ENCODE measurements at places on chromosomes 1 and 21.

DNA sequence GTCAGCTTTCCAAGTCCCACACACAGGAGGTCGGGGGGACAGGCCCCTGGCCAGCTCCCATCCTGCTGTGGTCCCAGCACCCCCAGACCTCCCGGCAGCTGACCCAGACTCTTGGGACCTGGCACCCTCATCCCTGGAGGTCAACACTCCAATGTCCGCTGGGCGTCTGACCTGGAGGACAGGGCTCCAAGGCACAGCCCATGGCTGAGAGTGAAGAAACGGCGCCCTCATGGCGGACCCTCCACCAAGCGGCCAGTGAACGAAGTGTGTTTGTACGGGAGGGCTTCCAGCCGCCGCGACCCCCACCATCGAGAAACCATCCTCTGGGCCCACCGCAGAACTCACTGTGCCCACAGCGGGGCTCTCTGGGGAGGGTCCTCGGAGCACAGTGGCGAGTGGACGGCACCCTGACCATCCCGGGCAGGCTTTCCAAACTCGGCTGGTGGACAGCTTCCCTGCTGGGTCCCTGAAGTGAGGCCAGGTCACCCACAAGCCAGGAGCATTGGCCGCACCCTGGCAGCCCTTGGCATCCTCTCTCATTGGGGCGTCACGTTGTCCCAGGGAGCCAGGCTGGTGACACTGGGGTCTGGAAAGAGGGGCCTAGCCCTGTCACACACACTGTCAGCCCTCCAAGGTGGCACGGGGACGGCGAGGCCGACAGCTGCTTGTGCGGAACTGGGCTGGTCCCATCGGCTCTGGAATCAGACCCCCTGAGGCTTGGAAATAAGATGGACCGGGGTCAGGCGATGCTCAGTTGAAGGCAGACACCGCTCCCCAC lies 47.8 kb upstream of the COL6A2 start:
- DNase-seq, result no peak

DNA sequence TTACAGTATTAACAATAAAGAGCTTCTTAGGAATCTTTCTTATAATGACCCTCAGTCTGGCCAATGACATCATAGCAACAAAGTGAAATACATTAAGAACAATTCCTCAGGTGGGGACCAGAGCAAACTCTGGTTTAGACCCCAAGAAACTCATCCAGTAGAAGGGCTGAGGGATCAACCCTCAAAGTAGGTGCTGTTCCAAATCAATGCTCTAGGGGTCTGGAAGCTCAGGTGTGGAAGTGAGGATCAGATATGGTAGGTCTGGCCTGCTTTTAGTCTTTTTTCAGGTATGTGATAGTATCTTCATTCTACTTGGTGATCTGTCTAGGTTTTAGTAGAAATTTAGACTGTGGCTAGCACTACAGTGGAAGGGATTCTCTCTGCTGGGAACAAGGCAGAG lies 291.7 kb downstream of the PDE4B start:
- no peak for DNase-seq

GRCh38 chr1:54046671-54047383 lies 6.2 kb downstream of the TMEM59 start:
- DNase-seq, result peak; percentile 75

DNA sequence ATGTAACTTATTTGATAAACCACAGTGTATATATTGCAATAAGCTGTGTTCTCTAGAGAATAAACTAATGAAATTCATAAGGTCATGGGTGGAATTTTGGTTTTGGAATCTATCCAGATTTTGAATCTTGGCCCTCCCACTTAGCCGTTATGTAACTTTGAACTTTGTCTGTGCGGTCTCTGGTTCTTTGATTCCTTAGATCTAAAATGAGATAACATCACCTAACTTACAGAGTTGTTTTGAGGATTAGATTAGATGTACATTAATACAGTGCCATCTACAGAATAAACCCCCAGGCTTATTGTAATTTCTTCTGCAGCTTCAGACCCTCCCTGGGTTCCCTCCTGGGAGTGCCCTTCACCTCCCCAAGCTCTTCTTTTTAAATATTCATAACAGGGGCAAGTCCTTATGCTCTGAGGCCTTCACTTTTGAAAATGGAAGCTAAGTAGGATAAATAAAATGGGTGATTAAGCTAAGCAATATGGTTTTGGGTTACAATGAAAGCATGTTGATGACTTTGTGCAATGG lies 124.3 kb downstream of the ATG4C start:
- no peak for DNase-seq

- no peak for DNase-seq
Observed at GRCh38 chr1:39646232-39647081, 7.0 kb upstream of the HEYL start.

Data from NCI-H2081 (cell line).